ENCODE measurements at places on chromosomes 6 and 20. TPM values are rescaled to one million over a fixed set of nuclear protein-coding genes. Genes with fewer than 3 reads are reported as not detected.

DNA sequence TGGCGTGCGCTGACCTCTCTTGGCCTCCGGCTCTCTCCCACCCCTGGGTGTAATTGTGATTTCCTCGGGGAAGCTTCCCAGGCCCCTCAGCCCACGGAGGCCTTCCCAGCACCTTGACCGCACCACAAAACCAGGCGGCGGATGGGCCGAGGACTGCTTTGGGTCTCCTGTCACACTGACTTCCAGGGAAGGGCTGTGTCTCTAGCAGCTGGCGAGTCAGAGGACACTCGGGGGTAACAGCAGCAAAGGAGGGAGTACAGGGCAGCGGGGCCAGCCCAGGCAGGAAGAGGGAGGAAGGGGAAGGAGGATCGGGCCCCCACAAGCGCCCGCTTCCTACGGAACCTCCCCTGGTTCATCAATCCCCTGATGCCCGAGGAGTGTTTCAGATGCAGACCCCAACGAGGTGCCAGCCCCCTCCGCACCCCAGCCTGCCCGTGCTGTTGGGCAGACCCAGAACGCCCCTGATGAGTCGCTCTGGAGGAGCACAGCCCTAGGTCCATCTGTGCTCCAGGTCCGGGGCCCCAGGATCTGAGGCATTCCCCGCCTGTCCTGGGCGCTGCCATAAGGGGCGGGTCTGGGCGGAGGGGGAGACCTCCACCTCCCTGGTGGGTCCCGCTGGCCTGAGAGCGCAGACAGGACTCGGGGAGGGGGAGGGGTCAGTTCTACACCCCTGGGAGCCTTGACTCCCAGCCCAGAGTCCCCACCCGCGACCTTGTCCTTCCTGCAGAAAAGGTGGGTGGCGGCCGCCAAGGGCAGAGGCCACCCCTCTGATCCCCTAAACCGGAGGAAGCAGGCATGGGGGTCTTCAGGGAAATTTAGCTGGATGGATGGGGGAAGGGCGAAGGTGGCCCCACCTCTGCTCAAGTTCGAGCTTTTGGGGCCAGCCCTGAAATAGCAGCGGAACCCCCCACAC, 956 bp downstream of the CHRNA4 start:
- no peak for ATAC-seq

BANF2 gene
- not detected for total RNA-seq

- ATAC-seq: peak; percentile 26
Measured at GRCh38 chr6:121593011-121593641, 157.7 kb downstream of the GJA1 start.

DNA sequence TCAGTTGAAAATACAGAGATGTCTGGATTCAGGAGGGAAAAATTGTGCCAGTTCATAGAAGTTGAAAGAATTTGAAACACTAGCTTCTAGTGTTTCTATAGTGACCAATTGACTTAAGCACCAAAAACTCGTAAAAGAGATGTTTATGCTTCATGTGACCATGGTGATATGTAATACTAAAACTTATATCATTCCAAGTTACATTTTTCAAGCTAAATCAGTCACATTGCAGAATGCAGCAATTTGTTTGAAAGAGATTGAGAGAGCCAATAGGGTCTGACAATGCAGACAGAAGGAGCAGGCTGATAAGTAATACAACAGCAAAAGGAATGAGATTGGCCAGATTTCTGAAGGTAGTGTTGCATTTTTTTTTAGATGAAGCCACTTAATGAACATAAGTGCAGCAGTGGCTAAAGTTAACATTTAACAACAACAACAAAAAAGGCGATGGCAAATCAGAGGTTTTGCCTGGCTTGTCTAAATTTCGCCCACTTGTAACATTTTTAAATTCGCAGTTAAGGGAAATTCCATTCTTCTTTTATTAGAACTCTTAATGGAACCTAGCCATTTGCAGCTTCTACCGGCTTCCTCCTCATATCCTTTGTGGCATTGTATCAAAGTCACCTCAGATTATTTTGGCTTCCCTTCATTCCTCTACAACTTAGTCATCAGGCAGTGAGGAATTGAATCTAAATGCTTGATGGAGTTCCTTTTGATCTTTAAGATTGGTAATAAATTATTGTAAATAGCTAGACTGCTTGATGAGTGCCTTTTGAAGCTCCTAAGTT, 484.0 kb upstream of the SOX4 start:
- ATAC-seq: no peak

LRRN4 gene
- total RNA-seq: not detected

DNAH8 gene
- not detected for total RNA-seq

DNA sequence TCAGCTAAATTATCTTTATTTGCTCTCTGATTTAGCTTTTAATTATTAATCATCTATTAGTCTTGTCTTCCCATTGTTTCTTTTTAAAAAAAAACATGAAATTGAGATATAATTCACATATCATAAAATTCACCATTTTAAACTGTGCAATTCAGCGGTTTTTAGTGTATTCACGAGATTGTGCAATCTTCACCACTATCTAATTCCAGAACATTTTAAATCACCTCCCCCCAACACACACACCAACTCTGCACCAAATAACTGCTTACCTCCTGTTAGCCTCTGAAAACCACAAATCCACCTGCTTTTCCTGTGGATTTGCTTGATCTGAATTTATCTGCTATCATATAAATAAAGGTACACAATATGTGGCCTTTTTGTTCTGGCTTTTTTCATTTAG, 8.8 kb upstream of the ABRACL start:
- ATAC-seq: no peak

VWA7 gene
- total RNA-seq: 0.15 TPM

VEGFA gene
- 32.2 TPM for total RNA-seq

LGSN gene
- not detected for total RNA-seq

GRCh38 chr20:43938932-43939761, 24.5 kb downstream of the TOX2 start:
- ATAC-seq: peak; percentile 79

CDH26 gene
- 0.93 TPM for total RNA-seq

DNA sequence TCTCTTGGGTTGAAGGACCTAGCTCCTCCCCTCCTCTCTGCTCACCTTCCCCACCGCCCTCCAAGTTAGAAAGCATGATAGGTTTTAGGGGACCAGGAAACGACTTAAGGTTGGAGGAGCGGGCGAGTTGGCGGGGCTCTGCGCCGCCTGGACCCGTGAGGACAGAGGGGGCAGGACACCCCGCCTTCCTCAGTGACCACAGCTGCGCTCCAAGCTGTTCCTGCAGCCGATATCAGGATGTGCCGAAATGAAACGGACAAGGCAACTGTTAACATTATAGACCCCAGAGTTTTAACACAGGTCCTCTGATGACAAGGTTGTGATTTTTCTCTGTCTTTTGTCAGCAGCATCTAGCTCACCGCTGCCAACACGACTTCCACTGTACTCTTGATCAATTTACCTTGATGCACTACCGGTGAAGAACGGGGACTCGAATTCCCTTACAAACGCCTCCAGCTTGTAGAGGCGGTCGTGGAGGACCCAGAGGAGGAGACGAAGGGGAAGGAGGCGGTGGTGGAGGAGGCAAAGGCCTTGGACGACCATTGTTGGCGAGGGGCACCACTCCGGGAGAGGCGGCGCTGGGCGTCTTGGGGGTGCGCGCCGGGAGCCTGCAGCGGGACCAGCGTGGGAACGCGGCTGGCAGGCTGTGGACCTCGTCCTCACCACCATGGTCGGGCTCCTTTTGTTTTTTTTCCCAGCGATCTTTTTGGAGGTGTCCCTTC, at the start of gene GRM1:
TSS of gene GRM1 (plus strand) at position 212 of the 722 bp plus-strand sequence. CDS start at position 668, 456 bp downstream.
- ATAC-seq: no peak

ASIP gene
- not detected for total RNA-seq
